Glomerular endothelial cell (primary cell): ENCODE measurements at places on chromosomes 1 and 21. TPM values are rescaled to one million over a fixed set of nuclear protein-coding genes. Genes with fewer than 3 reads are reported as not detected.

Gene CNIH3
- total RNA-seq: 3.1 and 3.4 TPM in 2 replicates

Gene OR2T33
- total RNA-seq: not detected in 2 replicates

Gene CFHR5
- total RNA-seq: not detected in 2 replicates

Gene KMO
- 3.1 TPM in 1 of 2 replicates, not detected in the other for total RNA-seq

Gene TBX19
- 1.1 and 1.2 TPM in 2 replicates for total RNA-seq

Gene TAS1R3
- total RNA-seq: 0.35 TPM in 1 of 2 replicates, not detected in the other

Gene SLC1A7
- not detected in 2 replicates for total RNA-seq

Gene KIAA1614
- total RNA-seq: 3.4 and 5.1 TPM in 2 replicates

Gene PAQR6
- 0.15 and 1.5 TPM in 2 replicates for total RNA-seq

Gene KRTAP19-1
- total RNA-seq: not detected in 2 replicates

Gene C1orf94
- not detected in 2 replicates for total RNA-seq

Gene TSPEAR
- total RNA-seq: 0.12 TPM in 1 of 2 replicates, not detected in the other

Gene TMPRSS15
- total RNA-seq: not detected in 2 replicates

Gene TMEM9
- total RNA-seq: 66.0 and 80.0 TPM in 2 replicates

Gene OR2T2
- not detected in 2 replicates for total RNA-seq

Gene AMY2A
- not detected in 2 replicates for total RNA-seq

Gene SGIP1
- total RNA-seq: 9.6 and 39.5 TPM in 2 replicates

Gene ATP13A2
- 97.1 and 97.8 TPM in 2 replicates for total RNA-seq

Gene BTF3L4
- total RNA-seq: 31.0 and 41.9 TPM in 2 replicates

Gene ZP4
- 0.39 TPM in 1 of 2 replicates, not detected in the other for total RNA-seq

Gene TEX38
- not detected in 2 replicates for total RNA-seq

Gene SPRR2B
- total RNA-seq: not detected in 2 replicates

Gene COL8A2
- 0.41 and 0.58 TPM in 2 replicates for total RNA-seq

Gene PLA2G4A
- 2.0 and 2.5 TPM in 2 replicates for total RNA-seq

Gene GOLT1A
- total RNA-seq: not detected in 2 replicates

Gene CD5L
- total RNA-seq: not detected in 2 replicates

Gene PRR9
- total RNA-seq: not detected in 2 replicates

Gene OR2W3
- total RNA-seq: 0.58 TPM in 1 of 2 replicates, not detected in the other

Gene EPHA10
- total RNA-seq: 0.47 TPM in 1 of 2 replicates, not detected in the other

Gene FALEC
- not detected in 2 replicates for total RNA-seq

Gene SIM2
- 0.47 and 1.7 TPM in 2 replicates for total RNA-seq

Gene NUP210L
- total RNA-seq: not detected in 2 replicates

Gene ZMYND12
- 0.63 TPM in 1 of 2 replicates, not detected in the other for total RNA-seq

Gene FABP3
- total RNA-seq: 9.3 TPM in 1 of 2 replicates, not detected in the other

Gene VAV3
- total RNA-seq: 10.1 and 16.4 TPM in 2 replicates

Gene PYHIN1
- total RNA-seq: not detected in 2 replicates

Gene HEYL
- 0.44 and 0.82 TPM in 2 replicates for total RNA-seq

Gene TMEM82
- total RNA-seq: not detected in 2 replicates

Gene ASPM
- total RNA-seq: 4.5 and 11.3 TPM in 2 replicates

Gene RAVER2
- 8.3 and 9.8 TPM in 2 replicates for total RNA-seq

Gene NKAIN1
- 0.15 TPM in 1 of 2 replicates, not detected in the other for total RNA-seq
